ENCODE measurements at places on chromosomes 3 and 15.

DNA sequence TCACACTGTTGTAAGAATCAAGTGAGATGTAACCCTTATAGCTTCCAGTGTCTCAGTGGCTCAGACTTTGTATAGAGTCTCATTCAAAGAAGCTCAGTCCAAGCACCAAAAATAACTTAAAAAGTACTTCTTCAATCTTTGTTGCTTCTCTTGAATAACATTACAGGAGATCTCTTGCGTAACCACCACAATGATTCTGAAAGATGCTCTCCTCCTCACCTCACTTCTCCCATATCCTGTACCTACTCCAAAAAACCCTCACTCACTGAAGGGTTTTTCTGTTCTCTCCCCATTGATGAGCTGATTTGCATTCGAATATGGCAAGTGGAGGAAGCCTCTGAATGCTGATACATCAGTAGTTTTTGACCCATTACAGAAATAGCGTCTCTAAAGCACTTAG lies 39.4 kb upstream of the MRPS22 start:
- no peak for DNase-seq

DNA sequence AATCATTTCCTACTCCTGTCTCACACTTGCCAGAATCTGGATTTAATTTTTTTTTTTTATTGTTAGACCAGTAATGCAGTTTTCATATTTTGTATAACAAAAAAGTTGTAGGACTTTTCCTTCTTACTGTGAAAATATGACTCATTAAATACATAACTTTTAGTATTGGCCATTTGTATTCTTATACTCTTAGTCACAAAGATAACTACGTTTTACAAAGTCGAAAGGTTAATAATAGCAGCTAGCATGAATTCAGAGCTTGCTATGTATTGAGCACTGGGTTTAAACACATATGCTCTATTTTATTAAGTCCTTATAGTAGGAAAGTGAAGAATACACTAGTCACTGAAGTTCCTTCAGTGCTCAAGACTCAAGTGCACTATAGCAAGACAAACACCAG lies 43.1 kb downstream of the LRRN1 start:
- no peak for DNase-seq

- DNase-seq = no peak
Measured at GRCh38 chr15:98796685-98797357, 148.5 kb downstream of the IGF1R start.

GRCh38 chr3:60290122-60290492 lies 961.1 kb downstream of the FHIT start:
- DNase-seq = no peak

- DNase-seq = no peak
Measured at GRCh38 chr15:101176625-101177024, 75.2 kb downstream of the CHSY1 start.

Measured in central memory CD4-positive, alpha-beta T cell (primary cell).